Left colon (tissue), 2 donors: ENCODE measurements at places on chromosomes 11 and 22.

- no peak for DNase-seq
Measured at GRCh38 chr11:10452211-10452767, 2.8 kb upstream of the AMPD3 start.

DNA sequence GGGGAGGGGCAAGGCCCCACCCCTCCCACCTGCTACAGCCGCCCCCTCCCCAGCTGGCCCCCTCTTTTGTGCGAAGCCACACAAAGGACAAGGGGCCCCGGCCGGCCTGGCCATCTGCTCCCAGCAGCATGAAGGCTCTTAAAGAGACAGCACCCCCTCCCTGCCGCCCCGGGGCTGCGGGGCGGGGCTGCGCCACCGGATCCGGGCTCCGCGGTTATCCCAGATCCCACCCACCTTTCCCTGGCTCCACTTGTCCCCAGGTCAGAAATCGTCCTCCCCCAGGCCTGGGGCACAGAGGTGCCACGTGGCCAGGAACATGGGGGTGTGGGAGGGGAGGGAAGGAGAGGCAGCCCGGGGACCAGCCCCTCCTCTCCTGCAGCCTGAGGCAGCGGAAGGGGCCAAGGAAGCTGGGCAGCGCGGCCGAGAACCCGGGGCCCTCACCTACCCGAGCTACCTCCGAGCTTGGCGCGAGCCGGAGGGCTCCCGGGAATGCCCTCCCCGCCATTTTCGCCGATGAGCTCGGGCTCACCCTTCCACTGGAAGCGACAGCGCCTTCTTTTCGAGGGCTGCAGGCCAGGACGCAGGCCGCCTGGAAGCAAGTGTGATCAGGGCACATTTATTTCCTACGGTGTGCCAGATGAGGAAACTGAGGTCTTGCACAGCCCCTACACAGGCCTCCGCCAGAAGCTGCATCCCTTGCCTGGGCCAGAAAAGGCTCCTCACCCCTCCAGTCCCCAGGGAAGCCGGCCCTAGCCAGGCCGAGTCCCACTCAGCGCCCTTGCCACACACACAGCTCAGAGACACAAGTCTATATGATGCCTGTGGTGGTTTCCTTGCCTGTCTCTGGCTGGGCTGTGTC, 2.5 kb upstream of the RCOR2 start:
- DNase-seq: peak; percentile 70

- no peak for DNase-seq
Measured at GRCh38 chr11:73170140-73170539, 28.0 kb upstream of the FCHSD2 start.

DNA sequence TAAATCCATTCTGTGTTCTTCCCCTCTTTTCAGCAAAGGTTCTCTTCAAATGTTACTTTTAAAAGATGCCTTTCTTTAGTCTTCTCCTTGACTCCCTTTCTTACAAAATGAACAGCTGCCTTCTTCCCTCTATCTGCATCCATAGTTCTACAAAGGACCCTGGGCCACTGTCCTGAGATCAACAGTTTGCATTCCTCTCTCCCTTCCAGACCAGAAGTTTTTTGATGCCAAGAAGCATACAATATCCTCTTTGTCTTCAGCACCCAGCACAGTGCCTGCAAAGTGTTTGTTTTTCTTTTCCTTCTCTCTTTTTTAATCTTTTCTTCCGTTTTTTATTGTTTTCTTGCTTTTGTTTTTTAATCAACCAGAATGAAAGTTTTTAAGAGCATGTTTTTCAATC, 183.5 kb upstream of the SNX19 start:
- no peak for DNase-seq

DNA sequence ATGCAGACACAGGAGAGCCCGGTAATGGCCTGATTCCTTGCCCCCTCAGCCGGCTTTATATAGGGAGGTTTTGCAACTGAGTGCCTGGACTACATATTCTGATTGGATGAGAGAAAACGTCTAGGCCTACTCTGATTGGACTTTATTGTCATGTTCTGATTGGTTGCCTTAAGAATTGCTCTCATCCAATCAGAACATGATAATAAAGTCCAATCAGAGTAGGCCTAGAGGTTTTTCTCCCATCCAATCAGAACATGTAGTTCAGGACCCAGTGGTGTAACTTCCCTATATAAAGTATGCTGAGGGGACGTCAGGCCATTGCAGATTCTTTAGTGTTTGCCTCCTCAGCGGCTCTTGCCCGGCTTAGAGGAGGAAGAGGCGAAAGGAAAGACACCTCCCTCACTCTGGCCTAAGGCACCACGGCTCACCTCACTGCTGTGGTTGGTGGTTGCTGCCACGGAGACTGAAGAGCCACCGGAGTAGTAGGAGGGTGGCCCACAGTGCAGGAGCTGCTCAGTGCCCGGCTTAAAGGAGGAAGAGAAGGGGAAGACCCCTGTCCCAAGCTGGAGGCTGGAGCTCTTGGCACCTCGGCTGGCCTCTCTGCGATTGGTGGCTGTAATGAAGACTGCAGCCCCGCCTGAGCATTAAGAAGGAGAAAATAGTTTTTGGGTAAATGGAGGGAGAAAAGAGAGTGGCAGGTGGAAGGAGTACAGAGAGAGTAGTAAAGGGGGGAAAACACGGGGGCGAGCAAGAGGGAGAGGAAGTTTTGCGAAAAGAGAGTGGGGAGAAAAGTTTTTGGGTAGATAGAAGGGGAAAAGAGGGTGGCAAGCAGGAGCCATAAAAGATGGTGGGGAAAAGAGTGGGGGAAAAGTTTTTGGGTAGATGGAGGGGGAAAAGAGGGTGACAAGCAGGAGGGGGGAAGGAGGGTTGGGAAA, 116.7 kb upstream of the SERPIND1 start:
- no peak for DNase-seq

GRCh38 chr22:42862045-42862734, 5.1 kb upstream of the ARFGAP3 start:
- no peak for DNase-seq

DNA sequence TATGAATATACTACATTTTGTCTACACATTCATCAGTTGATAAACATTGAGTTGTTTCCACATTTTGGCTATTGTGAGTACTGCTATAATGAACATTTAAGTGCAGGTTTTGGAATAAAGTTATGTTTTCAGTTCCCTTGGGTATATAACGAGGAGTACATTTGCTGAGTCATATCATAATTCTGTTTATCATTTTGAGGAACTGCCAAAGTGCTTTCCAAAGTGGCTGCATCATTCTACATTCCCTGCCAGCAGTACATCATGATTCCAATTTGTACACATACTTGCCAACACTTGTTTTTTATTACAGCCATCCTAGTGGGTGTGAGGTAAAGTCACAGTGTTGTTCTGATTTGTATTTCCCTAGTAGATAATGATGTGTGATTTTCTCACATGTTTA, 1458.6 kb upstream of the TENM4 start:
- DNase-seq: no peak

DNA sequence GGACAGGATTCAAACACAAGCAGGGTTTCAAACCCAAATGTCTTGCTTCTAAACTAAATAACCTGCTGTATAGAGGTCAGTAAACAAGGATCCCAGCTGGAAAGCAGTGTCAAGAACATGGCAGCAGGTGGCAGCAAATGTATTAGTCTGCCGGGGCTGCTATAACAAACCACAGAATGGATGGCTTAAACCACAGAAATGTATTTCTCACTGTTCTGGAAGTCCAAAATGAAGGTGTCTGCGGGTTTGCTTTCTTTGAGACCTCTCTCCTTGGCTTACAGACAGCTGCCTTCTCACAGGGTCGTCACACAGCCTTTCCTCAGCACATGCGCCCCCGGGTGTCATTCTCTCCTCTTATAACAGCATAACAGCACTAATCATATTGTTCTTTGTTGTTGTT, 65.1 kb upstream of the LRRC55 start:
- peak; percentile 39 for DNase-seq

DNA sequence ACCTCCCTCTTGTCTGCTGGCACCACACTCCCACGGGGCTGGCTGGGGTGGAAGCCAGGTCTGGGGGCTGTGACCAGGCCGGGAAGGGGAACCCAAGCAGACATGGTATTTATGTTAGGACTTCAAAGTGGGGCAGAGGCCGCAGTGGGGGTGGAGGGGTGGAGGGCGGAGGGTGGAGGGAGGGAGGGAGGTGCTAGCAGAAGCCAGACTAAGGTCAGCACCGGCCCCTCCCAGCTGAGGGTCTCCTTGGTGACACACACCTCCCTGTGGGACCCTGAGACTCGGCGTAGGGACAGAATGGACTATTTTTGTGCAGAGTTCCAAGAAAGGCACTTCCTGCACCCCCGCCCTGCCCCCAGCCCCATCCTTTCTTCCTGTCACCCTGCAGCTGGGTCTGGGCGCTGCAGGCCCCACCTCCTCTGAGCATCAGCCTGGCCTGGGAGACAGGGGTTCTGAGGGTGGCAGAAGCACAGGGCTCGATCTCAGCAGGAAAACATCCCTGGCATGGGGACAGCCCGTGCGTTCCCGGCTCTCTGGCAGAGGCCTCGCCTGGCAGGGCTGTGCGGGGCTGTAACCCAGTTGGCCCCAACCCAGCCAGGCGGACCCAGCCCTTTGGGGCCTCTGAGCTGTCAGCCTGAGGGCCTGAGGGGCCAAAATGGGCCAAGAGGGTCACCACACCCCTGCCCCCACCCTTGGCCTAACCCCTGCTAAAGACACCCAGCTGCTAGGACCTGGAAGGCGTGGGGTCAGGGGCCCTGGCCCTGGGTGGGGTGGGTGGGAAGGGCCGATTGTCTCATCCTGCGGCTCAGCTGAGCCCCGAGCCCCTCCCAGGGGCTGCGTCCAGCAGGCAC, 9.6 kb upstream of the CD248 start:
- peak; percentile 19 for DNase-seq

GRCh38 chr22:36644333-36644757, 59.2 kb downstream of the CACNG2 start:
- DNase-seq: peak; percentile 9

- DNase-seq: no peak
Measured at GRCh38 chr11:119307219-119307618, 9.7 kb downstream of the MCAM start.

GRCh38 chr22:17100621-17101020, 15.8 kb downstream of the IL17RA start:
- DNase-seq: no peak

DNA sequence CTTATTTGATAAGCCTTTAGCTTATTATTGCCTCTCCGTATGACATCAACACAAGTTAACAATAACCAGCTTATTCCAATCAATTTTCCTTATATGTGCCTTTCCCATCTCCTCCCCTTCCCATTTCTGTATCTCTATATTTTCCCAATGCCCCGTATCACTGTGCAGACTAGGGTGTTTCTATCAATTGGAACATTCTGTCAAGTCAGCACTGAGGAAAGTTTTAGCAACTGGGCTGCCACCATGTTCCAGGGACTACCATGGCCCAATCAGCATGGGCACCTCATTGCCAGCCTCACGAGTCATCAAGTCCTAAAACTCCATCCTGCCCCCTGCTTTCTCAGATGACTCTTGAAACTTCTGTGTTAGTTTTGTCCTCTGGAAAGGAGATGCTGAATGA, 973.1 kb upstream of the CNTN5 start:
- DNase-seq: no peak

- DNase-seq: no peak
Measured at GRCh38 chr22:43400449-43400848, 11.4 kb upstream of the MPPED1 start.

DNA sequence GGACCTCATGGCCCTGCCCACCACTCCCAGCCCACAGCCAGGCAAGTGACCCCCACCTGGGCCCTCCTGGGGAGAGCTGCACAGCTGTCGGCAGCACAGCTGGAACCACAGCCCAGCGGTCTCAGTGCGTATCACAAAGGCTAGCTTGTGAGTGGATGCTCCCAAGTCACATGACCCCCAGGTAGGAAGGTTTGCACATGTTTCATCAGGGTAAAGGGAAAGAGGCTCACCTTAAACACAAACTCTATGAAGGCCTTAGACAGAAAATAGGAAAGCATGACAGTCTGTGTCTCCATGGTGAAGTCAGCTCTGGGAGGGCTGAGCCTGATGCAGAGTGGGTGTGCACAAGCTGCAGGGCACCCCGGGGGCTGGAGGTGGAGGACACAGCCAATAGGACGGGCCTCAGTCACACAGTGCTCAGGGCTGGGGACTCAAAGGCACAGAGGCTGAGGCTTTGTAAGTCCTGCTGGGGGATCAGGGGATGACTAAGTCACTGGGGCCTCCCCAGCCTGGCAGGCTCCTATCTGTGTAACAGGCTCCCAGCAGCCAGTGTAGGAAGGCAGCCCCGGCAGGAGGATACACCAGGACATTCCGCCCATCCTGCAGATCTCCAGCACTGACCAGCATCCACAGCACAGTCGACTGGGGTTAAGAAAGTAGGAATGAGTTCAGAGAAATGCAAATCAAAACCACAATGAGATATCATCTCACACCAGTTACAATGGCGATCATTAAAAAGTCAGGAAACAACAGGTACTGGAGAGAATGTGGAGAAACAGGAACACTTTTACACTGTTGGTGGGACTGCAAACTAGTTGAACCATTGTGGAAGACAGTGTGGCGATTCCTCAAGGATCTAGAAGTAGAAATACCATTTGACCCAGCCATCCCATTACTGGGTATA, 22.0 kb downstream of the CELSR1 start:
- no peak for DNase-seq

- no peak for DNase-seq
Measured at GRCh38 chr11:58807343-58807742, 37.2 kb downstream of the GLYATL2 start.

- no peak for DNase-seq
Measured at GRCh38 chr11:27596388-27596787, 89.8 kb upstream of the LIN7C start.

- DNase-seq: peak; percentile 77
Measured at GRCh38 chr11:2156416-2157182, 4.4 kb downstream of the INS start.

DNA sequence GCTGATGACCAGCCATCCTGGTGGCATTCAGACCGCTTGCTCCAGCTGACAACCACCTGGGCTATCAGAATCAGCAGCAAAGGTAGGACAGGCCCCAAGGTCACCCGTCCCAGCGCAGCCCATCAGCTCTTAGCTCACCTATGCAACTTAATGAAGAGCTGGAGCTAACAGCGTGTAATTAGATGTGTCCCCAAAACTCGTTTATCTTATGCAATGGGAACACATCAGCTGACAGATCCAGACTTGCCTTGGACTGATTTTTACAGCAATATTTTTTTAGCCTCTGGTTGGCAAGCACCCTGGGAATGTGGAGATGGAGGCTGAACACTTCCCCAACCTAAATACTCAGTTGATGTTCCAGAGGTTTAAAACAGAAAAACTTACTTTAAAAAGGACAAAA, 76.0 kb downstream of the PACSIN2 start:
- no peak for DNase-seq

GRCh38 chr11:26143566-26144290, 188.2 kb upstream of the ANO3 start:
- DNase-seq: no peak

- no peak for DNase-seq
Measured at GRCh38 chr11:14971865-14972580, at the start of gene CALCA. Gene CALCA, minus strand, starts transcription at chr11:14972351. Its CDS starts 1,159 bp downstream, at chr11:14971192.
